Osteoblast (primary cell): ENCODE measurements at places on chromosomes 6 and 20. TPM values are rescaled to one million over a fixed set of nuclear protein-coding genes. Genes with fewer than 3 reads are reported as not detected.

The PSORS1C1 gene
- 1.2 and 2.2 TPM in 2 replicates for total RNA-seq

The SRMS gene
- total RNA-seq, result not detected in 2 replicates

The E2F3 gene
- total RNA-seq, result 6.2 and 7.4 TPM in 2 replicates

DNA sequence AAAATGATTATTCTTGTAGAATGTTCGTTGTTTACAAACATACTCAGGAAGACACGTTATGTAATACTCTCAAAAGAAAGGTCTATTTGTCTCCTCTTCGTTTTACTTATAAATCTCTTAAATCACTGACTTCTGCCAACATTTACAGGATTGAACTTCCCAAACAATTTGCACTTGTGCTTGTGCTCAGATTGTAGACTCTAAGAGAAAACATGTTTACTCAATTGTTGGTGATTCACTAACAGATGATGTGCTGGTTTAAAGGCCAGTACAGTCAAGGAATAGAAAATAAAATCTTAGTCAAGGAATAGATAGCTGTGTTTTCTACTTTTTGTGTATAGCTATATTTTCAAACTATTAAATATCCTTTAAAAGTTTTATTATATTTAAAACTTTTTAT is 172.8 kb downstream of the GJA1 start:
- DNase-seq, result no peak

DNA sequence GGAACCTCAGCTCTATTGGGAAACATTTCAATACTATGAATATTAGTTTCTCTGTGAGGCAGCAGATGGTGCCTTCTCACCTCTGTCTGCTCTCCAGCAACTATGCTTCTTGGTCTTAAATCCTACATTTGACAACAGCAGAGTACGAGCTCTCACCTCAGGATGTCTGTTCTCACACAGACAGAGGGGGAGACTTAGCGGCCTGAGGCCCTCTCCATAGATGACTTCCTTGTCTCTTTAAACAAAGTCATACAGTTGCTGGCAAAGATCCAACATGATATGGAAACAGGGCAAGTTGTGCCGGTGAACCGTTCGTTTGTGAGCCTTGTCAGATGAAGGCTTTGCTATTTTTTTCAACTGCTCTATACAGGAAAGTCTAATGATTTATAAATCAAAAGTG is 43.7 kb upstream of the GABRR1 start:
- DNase-seq, result no peak
